Skeletal muscle cell (primary cell): ENCODE measurements at places on chromosomes 5 and 9.

DNA sequence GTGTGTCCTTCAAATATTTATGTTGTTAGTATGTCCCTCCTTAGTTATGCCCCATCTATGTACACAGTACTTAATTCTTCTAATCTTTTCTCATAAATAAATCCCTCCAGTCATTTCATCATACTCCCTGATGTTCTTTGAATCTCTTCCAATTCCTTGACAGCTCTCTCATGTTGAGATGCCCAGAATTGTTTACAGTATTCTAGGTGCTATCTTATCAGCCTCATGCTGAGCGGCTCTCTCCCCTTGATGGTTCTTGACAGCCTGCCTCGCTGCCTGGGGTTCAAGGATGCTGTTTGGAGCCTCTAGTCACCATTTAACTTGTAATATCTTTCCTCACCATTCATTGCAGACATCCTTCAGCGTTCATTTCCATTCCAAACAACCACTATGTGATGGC lies 799.2 kb downstream of the BRINP1 start:
- no peak for DNase-seq

DNA sequence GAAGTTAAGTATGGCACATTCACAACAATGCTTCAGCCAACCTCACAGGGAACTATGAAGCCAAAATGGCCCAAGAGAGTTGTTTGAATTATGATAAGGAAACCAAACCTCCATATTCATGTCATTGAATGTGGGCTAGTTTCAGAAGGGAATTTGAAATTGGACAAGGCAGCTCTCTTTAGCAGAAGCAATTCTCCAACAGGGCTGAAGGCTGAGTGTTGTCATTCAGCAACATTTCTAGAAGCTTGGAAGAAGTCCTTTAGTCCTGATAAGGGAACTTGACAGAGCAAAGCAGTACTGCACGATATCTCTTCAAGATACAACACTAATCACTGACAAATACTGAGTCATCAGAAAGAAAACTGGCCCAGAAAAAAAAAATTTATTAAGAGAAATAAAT lies 115.4 kb downstream of the SLC25A46 start:
- no peak for DNase-seq

DNA sequence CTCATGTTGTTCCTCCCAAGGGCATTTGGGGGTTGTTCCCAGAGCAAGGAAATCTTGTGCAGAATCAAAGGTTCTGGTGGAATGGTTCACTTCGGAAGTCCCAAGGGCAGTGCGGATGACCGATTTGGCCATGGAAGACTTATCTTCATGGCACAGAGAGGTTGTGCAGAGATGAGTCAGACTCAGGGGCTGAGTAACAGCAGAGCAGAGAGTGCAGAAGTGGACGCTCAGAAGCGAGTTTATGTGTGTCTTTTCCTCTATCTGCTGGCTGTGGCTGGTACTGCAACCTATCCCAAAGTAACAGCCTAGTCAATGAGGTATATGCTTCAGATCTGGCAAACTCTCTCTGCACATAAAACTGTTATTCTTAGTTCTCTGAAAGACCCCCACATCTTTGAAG lies 118.1 kb downstream of the DPYSL3 start:
- peak; percentile 44 for DNase-seq

GRCh38 chr5:55471468-55471867 lies 63.3 kb downstream of the PLPP1 start:
- no peak for DNase-seq

DNA sequence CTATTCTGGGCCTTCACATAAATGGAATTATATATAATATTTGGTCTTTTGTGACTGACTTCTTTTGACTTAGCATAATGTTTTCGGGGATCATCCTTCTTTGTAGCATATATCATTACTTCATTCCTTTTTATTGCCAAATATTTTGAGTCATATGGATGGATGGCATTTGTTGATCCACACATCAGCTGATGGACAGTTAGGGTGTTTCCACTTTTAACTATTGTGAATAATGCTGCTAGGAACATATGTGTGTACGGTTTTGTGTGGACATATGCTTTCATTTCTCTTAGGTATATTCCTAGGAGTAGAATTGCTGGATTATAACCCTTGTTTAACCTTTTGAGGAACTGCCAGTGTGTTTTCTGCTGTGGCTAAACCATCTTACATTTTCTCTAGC lies 249.6 kb downstream of the FANCC start:
- DNase-seq, result no peak

GRCh38 chr9:34797367-34797766 lies 87.4 kb upstream of the CCL21 start:
- DNase-seq, result no peak

- no peak for DNase-seq
Observed at GRCh38 chr9:25119041-25119440, 559.2 kb downstream of the TUSC1 start.

GRCh38 chr9:137325799-137326198 lies 23.7 kb upstream of the NRARP start:
- DNase-seq, result no peak

- DNase-seq, result peak; percentile 31
Observed at GRCh38 chr9:93589688-93590087, 13.3 kb downstream of the PHF2 start.

- DNase-seq, result no peak
Observed at GRCh38 chr9:7823651-7824050, 24.1 kb upstream of the DMAC1 start.

DNA sequence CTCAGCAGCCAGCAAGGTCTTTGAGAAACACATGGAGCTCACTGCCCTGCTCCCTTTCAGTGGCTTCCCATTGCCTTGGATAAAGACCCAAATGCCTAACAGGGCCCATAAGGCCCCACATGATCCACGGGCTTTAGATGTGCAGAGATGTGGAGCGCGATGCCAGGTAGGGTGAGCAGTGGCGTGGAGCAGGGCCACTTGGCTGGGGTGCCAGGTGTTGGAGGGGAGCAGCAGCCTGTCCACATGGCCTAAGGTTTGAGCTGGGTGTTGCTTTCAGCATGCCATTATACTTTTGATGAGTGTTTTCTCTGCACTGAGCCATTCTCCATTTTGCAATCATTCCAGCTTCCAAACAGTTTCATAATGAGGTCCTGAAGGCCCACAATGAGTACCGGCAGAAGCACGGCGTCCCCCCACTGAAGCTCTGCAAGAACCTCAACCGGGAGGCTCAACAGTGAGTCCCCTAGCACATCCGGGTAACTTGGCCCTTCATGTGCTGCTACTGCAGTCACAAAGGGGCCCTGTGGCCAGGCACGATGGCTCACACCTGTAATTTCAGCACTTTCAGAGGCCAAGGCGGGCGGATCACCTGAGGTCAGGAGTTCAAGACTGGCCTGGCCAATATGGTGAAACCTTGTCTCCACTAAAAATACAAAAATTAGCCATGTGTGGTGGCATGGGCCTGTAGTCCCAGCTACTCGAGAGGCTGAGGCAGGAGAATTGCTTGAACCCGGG lies 11.1 kb downstream of the GLIPR2 start:
- no peak for DNase-seq

DNA sequence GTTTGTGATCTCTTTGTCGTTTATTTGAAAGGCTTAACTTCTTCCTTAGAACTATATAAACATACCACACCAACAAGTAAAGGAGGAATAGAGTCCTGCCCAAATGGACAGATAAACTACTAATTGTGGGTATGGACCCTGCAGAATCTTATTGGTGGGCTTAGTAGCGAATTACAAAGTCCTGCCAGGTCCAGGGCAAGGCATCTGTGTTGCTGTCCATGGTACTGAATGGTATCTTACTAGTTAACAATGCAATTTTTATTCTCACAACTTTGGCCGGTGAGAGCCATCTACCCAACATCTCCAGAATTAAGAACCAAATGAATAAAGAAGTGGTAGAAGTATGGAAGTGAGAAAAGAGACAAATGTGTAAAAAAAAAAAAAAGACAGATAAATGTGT lies 1782.4 kb upstream of the WWC1 start:
- DNase-seq, result no peak

DNA sequence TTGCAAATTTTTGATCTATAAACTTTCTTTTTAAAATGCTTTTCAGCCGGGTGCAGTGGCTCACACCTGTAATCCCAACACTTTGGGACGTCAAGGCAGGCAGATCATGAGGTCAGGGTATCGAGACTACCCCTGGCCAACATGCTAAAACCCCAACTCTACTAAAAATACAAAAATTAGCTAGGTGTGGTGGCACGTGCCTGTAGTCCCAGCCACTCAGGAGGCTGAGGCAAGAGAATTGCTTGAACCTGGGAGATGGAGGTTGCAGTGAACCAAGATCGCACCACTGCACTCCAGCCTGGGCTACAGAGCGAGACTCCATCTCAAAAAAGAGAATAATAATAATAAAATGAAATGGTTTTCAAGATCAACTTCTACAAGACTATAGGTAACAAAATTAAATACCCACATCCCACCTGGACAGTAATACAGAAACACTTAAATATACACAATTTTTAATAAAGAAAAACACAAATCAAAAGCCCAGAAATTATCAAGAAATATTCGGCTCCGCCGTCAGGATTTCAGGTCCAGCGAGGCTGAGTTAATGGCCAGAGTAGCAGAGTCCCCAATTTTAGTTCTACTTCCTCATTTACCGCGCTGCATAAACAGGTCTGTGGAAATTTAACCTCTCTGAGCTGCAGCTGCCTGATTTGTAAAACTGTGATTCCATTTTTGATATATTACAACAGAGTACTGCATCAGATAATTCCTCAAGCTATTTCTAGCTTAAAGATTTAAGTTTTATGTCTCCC lies 4.0 kb downstream of the TUT7 start:
- DNase-seq, result no peak

- DNase-seq, result peak; percentile 39
Observed at GRCh38 chr5:138654281-138654867, 79.2 kb upstream of the HSPA9 start.
